ENCODE measurements at places on chromosomes 5 and 9.

DNA sequence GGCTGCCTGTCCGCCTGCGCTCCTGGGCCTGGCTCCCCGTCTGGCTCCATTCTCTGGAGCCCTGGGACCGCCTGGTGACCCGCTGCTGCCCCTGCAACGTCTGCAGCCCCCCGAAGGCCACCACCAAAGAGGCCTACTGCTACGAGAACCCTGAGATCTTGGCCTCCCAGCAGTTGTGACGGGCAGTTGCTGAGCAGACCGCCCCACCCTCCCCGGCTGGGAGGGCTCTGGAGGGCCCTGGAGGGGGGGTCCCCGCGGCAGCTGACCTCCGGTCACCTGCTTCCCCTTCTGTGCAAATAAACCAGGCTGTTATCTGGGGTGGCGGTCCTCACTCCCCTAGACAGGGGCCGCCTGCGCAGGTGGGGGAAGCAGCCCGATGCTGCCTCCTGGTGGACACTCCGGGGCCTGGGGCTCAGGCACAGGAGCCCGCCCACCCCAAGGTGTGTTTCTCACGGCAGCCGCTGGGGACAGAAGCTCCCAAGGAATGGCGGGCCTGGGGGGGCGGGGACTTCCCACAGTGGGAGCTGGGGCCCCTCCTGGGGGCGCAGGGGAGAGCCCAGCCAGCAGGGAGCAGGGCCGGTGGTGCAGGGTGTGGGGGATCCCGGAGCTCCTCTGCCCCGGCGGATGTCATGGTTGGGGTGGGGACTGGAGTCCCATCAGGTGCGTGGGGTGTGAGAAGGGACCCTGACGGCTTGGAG lies 4.7 kb upstream of the TUBB4B start:
- peak; percentile 76 for DNase-seq

DNA sequence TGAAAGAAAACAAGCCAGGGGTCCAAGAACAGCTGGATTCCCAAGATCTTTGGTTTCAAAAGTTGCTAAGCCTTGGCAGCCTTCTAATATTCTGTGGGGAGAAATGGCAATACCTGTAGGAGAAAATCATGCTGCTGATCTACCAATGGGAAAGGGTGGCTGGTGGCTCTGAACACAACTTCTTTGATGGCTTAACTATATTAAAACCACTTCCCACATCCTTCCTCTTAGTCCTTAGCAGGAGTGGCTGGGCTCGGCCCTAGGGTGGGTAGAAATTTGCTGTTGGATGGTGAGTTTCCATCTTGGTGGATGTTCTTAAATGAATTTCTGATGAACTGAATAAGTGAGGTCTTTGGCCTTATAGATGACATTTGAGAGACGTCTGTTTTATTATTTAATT lies 19.5 kb upstream of the FBXL7 start:
- no peak for DNase-seq

DNA sequence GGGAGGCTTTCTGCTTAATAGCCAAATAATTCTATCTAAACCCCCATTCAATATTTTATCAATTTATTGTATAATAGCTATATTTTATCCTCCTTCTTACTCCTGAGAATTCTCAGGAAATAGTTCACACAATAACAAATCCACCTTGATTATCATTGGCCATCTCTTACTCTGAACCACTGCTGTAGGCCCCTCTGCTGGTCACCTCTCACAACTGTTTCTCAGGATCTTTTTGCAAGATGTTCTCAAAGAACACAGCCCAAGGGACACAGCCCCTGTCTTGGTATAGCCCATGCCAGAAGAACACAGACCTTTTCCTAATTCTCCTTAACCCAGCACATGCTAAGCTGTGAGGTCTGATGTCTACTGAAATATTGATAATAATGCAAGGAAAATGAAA lies 74.9 kb upstream of the HTR4 start:
- DNase-seq: no peak

- DNase-seq: no peak
These were observed 370.4 kb downstream of the GLIS3 start for GRCh38 chr9:3929345-3930047.

DNA sequence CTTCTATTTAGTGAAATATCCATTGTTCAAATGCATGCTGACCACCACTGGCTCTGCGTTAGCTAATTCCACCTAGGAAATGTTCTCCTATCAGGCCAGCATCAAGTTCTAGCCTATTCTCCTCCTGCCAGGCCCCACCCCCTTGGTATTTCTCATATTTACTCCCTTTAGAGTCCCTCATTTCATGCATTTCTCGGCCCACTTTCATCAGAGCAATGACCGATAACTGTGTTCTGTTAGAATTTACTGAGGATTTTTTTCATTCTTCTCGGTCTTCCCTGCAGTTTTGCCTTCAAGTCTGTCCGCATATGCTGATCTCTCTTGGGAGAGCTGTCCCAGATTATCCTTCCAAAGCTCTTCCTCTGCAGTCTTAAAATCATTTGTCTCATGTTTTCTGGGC lies 143.4 kb downstream of the GOLPH3 start:
- peak; percentile 31 for DNase-seq

DNA sequence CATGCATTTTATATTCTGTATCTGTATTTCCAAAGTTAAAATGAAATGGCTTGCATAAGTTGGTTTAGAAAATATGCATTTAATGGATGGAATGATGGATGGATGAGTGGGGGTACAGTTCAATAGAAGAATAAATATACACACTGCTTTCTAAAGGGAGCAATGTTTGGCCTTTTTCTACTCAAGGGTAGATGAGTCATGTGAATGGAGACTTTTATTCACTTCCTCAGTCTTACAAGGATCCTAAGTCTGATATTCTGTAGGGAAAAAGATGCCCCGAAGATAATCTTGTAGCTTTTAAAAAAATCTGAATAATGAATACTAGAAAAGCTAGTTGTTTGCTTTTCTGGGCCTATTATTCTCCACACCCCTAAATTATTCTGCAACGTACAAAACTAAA lies 2112.1 kb downstream of the MAT2B start:
- no peak for DNase-seq

- no peak for DNase-seq
These were observed 11.7 kb upstream of the CERCAM start for GRCh38 chr9:128408963-128409431.

DNA sequence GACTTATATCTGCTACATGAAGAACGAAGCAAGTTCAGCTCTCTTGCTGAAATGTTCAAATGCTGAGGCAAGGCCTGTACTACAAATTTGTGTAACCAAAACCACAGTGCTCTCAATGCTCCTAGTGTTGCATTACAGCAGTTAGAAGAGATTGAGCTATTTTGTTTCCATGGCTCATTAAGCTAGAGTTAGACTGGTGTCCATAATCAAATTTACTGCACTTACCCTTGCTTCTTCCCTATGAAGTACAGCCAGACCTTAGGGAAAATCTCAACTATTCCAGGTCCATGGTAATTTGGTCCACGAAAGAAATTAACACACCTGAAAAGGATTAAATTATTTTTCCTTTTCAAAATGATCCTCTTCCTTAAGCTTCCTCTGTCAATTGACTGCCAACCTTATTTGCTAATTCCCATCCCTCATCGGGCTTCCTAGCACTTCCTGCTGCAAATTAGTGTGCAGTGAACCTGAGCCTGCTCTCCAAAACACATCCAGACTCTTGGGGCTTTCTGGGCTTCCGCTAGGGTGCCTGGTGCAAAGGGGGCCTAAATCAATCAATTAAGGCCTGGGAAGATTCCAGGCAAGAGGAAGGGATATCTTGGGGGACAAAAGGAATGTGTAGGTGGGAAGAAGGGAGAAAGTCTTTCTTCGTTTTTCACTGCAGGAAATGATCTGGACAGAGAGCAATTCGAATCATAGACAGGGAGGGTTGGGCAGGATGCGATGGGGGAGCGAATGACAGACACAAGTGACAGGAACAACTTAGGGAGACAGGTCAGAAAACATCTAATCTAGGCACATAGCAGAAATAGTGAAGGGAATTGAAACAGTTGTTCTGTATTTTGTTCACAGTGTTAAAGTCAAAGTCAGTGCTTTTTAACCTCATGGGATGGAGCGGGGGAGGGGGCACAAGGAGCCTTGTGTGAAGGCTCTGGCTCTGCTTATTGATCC lies 542.4 kb downstream of the RAB3C start:
- peak; percentile 31 for DNase-seq

DNA sequence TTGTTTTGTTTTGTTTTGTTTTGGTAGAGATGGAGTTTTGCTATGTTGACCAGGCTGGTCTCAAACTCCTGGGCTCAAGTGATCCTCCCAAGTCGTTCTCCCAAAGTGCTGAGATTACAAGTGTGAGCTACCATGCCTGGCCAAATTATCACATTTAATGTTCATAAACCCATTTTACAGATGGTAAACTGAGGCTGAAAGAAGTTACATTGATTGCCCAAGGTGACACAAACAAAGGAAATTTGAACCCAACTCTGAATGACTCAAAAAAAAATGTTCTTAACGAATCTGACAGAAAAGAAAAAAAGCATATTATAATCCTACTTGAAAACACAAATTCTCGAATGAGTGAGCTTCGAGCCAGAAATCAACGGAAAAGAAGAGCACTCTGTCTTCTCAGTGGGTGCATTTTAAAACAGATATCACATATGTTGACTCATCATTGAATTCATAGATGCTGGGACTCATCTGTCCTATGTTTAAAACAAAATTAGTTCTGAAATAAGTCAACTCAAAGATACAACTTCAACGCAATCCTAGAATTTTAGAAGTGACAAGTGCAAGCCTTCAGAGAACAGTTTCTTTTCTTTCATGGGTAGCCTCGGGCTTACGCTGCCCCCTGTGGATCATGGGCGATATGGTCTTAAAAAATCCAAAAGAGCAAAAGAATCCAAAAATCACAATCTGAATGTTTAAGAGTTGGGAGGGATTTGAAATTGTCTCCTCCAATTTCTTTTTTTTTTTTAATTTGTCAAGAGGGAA lies 28.4 kb downstream of the TIMD4 start:
- DNase-seq: peak; percentile 25

DNA sequence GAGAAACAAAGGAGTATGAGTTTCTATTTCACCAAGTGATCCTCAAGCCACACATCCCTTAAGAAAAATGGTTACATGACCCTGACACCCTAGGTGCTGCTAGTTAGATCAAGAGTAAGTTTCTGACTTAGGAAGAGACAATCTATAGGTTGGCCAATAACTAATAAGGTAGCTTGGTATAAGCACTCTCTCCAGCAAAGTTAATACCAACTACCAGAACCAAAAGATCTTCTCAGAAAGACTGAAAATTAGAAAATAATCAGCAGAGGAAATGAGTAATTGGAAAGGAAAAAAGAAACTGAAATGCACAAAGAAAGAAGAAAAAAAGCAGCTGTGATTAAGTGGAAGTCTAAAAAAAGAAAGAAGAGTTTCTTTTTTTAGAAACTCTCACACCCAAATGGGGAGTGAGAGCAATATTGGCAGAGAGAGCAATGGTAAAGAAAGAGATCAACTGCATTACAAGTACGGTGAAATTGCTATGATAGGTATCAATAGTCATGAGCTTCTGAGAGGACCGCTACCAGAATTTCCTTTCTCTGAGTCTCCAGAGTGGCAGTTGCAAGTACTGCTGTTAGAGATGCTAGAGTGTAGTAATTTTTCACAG lies 195.5 kb downstream of the TMEM167A start:
- no peak for DNase-seq

DNA sequence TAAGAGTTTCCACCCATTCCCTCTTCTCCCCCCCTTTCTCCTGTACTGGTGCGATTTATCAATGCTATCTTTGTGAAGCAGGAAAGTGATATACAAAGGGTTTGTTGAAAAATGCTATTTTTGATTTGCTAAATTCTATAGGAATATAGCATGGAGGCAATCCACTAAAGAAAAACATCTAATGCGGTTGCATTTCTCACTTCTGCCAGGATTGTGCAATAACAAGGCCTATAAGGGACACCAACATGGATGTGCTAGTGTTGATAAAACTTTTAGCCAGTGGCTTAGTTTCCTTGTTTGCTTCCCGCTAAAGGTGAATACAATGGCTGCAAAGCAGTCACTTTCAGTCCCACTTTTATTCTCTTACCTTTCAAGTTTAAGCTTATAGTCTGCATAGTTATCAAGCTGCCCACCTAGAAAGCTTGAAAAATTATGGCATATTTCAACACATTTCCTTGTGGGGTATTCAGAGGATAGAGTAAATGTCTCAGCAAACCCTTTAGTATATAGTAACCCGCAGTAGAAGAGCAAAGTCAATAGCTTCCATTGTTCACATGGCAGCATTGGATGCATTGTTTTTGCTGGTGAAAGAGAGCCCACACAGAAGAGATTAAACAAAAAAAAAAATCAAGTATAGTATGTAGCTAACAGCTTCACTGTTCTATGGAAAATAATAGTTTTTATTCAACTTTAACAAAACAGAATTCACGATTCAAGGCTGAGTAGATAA lies 674.6 kb upstream of the SEMA6A start:
- DNase-seq: no peak

DNA sequence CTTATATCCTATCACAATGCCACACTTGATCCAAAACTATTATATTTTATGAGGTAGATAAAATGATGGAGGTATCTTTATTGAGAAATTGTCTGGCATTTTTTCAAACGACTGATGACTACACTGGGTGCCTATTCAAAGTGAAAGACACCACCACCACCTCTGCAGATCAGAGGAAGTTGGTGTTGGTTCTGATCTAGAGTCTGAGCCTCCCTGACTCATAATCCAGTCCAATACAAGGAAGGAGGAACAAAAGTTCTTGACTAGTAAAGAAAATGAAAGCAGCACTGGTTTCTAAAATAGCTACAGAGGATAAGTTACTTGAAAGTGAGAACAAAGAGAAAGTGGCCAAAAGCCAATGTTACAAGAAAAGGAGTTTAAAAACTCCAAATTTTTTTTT lies 139.9 kb downstream of the RFX3 start:
- DNase-seq: no peak

DNA sequence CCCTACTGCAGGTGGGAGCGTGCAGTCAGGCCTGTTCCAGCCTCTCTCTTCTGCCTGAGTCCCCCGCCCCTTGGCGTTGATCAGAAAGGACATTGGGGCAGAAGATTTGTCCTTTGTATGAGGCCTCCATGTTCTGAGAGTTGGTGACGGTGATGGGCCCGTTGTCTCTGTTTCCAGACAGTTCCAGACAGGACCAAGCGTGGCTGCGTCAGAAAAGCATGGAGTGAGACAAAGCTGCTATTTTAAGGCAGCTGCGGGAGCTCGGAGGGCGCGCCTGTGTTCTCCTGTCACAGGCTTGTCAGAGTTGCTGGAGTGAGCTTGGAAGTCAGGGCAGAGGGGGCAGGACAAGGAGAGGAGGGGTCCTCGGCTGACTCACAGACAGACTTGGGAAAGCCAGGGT lies 32.1 kb upstream of the SH3PXD2B start:
- DNase-seq: no peak
